ENCODE measurements at places on chromosomes 7 and 10. TPM values are rescaled to one million over a fixed set of nuclear protein-coding genes. Genes with fewer than 3 reads are reported as not detected.

The RBP3 gene
- total RNA-seq, result not detected

The CAMK1D gene
- 6.5 TPM for total RNA-seq

The EPO gene
- not detected for total RNA-seq

The CYP17A1 gene
- not detected for total RNA-seq

The NPY4R2 gene
- not detected for total RNA-seq

The SBDS gene
- total RNA-seq, result 180 TPM

DNA sequence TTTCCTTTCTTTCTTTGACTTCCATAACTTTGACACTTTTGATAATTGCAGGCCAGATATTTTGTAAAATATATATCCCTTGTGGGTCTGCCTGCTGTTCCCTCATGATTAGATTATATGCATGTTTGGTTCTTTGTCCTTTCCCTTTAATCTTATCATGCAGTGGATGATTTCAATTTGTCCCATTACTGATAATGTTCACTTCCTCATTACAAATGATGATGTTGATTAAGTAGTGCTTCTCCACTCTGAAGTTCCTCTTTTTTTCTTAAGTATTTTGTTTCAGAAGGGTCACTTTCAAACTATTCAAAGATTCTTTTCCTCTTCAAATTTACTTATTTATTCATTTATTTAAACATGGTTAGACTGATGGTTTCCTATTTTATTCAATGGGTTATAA, 898.1 kb downstream of the XPNPEP1 start:
- no peak for DNase-seq

DNA sequence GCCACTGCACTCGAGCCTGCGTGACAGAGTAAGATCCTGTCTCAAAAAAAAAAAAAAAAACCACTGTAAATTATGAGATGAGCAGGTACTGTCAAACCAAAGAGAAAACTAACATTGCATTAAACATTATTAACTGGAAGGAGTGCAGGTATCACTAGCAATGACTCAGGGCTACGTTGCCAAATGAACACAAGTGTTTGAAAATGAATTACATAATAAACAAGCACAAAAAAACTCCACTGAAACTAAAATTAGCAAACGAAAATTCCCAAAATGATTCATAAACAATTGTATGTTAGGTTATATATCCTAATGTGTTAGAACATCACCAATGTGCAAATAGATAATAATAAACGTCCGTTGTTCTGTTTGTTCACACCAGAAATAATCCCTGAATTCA, 42.8 kb downstream of the NSUN6 start:
- no peak for DNase-seq

- no peak for DNase-seq
These were observed 5.0 kb downstream of the R3HCC1L start for GRCh38 chr10:98139431-98139830.

DNA sequence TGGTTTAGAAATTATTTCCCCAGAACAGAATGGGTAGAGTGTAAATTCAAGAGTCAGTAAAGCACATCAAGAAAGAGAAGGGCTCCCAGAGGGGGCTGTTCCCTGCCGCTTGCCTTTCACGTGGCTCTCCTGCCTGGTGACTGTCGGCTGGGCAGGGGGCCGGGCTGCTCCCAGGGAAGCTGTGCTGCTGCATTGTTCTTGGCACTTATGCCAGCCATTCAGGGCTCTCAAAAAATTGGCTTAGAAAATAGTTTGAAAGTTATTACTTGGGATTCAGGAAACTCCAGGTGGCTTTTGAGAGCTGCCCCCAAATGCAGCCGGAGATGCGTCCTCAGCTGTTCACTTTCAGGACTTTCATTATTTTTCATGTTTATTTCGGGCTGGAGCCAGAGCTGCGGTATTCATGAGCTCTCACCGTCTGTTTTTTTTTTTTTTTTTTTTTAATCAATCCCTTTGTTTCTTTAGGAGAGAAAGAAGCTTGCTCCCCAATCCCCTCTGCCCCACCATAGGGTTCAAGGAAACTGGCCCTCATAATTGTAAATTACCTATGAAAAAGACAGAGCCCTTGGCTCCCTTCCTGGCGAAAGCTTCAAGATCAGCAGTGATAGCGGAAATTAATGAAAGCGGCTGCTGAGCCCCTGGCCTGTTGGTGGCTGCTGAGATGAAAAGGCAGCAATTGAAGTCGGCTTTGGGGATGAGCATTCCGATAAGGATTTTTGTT, 94.1 kb downstream of the SORCS3 start:
- DNase-seq, result peak; percentile 66

DNA sequence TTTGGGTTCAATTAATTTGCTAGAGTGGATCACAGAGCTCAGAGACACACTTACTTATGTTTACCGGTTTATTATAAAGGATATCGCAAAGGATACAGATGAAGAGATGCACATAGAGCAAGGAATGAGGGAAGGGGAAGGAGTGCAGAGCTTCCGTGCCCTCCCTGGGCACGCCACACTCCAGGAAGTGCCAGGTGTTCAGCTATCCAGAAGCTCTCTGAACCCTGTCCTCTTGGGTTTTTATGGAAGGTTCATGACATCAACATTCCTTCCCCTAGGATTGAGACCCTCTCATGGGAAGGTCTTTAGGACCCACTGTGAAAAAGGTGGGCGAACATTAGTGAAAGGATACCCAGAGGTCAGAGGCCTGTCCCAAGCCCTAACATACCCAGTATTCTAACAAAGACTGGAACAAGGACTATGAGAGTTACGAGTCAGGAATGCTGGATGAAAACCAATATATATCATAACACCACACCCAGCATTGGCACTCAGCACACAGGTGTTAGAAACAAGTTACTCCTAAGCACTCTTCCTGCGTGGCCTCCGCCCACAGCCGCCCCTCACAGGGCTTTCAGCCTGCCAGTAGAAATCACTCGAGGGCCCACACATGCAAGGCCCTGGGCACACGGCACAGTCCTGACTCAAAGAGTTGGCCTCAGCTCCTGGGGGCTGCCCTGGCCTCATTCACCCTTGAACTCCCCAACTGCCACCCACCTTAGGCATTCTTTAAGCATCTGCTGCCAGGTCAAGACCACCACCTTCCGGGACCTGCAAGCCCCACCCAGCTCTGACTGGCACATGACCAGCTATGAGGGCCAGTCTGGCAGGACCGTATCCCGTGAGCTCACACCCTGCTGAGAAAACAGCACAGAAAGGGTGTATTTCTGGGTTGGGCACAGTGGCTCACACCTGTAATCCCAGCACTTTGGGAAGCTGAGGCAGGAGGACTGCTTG, 5.6 kb upstream of the AIFM2 start:
- no peak for DNase-seq

DNA sequence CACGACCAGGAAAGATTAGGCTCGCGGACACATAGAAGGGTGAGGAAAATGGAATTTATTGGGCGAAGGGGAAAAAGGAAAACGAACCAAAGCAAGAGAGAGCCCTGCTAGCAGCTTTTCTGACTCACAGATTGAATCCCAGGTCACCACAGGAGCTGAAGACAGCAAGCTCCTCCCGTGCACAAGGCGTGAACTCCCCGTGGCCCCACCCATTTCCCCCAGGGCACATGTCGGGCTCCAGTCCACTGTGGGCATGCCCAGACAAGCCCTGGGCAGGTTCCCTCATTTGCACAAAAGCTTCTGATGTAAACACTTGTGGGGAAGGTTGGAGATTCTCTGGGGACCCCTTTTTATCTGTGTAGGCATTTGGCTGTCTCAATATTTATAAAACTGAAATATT, 582.4 kb downstream of the SUGCT start:
- DNase-seq, result peak; percentile 78

GRCh38 chr7:94431176-94431575, 36.5 kb downstream of the COL1A2 start:
- DNase-seq, result no peak

- no peak for DNase-seq
These were observed 15.4 kb upstream of the CDK6 start for GRCh38 chr7:92851732-92852131.

GRCh38 chr10:11993834-11994468, 48.7 kb downstream of the UPF2 start:
- DNase-seq, result no peak
